ENCODE measurements at places on chromosomes 3 and 15.

DNA sequence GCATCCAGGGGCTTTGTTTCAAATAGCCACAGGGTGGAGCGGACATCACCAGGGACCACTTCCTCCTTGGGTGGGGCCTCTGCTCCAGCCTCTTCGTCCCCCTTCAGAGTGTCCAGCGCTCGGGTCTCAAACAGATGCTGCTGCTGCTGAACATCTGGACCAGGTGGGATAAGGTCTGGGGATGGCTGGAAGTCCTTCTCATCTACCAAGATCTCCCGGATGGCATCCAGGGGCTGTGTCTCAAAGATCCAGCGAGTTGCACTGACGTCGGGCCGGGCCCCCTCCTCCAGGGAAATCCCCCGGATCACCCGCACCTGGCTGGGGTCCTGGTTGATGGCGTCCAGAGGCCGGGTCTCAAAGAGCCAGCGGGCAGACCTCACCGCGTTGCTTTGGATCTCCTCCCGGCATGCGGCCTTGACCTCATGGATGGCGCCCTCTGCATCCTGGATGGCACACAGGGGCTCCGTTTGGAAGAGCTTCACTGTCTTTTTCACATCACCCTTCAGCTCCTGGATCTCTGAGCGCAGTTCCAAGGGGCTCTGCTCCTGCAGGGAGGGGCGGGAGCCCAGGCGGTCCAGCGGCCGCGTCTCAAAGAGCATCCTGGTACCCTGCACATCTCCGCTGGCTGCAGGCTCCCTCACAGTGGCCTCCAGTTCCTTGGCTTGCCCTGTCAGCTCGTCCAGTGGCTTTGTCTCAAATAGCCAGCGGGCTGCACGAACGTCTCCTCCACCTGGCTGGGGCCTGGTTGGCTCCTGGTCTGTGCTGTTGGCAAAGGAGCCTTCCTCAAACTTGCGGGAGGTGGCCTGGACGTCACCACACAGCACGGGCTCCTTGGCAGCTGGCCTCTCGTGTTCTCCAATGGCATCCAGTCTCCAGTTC lies 3.9 kb downstream of the XIRP1 start:
- DNase-seq: peak; percentile 86

- DNase-seq: no peak
These were observed 223.2 kb downstream of the MBNL1 start for GRCh38 chr3:152491922-152492321.

DNA sequence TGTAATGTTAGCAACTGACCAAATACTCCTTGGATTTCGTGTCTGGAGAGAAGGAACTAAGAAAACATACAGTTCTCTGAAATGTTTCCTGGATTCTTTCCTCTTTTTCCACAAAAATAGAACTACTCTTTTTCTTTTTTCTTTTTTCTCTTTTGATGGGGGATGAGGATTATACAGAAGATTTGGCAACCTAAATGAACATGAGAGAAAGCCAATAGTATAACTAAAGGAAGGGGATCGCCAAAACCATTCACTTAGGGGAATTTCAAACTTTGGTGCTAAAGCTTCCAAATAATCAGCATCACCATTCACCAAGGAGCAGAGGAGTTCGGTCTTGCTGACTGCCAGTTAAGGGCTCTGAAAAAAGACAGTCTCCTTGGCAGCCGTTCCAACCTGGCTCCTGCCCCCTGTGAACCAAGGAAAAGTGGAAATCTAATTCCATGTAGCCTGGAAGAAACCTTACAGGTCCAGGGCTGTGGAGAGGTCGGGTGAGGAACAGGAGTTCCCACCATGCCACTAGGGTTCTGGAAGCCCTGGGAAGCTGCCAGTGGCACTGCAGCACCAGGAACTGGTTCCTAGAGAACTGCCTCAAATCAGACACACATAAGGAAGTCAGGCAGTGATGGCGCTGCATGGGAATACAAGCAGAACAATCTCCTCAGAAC lies 176.9 kb downstream of the TNIK start:
- DNase-seq: no peak

DNA sequence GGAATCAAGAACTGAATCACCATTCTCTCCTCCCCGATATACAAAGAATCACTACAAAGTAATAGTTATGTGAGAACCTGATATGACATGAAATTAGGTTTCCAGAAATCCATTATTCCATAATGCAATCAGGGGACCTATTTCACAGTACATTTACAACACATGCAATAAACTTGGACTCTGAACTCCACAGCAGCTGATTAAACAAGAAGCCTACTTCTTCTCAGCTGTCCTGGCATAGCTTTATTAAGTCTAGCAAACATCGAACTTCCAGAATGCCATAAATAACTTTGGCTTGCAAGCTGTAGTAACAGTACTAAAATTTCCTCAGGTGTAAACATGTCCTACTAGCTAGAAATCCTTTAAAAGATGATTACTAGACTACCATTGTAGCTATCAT lies 17.8 kb downstream of the PDCD10 start:
- no peak for DNase-seq

DNA sequence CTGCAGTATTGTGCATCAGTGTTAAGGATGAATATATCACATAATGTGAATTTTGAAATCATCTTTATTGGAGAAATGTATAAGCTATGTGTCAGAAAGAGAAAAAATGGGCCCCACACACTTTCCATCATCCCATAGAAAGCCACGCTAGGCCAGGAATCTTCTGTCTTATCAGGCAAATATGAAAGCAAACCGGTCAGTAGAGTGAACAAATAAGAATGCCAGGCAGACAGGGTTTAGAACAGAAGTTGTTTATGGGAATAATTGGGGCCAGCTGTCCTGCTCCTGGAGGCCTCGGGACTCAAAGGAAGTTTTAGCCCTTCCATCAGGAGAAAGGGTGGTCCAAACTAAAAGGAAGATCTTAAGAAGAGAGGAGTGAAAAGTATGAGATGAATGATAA lies 39.5 kb downstream of the ZNF280D start:
- DNase-seq: no peak

DNA sequence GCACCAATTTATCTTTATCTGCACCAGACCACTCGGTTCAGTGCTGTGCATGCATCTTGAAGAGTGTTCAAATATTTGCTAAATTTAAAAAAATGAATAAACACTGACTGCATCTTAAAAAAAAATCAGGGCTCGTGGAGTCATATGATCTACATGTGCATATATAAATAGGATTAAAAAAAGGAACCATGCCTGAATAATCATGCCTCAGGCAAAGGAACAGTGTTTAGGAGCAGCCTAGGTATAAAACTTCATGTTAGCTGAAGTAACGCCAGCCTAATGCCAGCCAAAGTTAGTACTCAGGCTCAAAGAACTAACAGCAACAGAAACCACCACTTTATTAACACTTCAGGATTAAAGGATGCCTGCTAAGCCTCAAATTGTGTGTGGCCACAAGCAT lies 9.5 kb downstream of the ABCC5 start:
- no peak for DNase-seq

GRCh38 chr3:71317749-71318457 lies 265.6 kb downstream of the FOXP1 start:
- DNase-seq: no peak

GRCh38 chr3:144864646-144865045 lies 893.0 kb downstream of the DIPK2A start:
- DNase-seq: no peak

DNA sequence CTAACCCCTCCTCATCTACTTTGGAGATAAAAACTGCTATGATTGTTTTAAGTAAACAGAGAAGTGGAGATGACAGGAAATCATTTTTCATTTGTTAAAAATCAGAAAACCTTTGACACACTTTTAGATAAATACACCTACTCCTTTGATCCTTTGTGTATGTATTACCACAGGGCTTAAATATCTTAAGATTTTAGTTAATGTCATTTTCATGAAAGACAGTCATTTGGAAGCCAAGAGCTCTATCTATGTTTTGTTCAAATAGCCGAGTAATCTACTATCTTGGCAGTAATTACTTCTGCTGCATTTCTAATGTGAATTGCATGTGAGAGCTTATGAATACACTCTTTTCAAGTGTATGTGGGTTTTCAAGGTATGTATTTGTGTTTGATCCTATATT lies 2.0 kb downstream of the ARPP21 start:
- DNase-seq: no peak

- no peak for DNase-seq
These were observed 11.5 kb upstream of the PRKAR2A start for GRCh38 chr3:48859206-48859605.

DNA sequence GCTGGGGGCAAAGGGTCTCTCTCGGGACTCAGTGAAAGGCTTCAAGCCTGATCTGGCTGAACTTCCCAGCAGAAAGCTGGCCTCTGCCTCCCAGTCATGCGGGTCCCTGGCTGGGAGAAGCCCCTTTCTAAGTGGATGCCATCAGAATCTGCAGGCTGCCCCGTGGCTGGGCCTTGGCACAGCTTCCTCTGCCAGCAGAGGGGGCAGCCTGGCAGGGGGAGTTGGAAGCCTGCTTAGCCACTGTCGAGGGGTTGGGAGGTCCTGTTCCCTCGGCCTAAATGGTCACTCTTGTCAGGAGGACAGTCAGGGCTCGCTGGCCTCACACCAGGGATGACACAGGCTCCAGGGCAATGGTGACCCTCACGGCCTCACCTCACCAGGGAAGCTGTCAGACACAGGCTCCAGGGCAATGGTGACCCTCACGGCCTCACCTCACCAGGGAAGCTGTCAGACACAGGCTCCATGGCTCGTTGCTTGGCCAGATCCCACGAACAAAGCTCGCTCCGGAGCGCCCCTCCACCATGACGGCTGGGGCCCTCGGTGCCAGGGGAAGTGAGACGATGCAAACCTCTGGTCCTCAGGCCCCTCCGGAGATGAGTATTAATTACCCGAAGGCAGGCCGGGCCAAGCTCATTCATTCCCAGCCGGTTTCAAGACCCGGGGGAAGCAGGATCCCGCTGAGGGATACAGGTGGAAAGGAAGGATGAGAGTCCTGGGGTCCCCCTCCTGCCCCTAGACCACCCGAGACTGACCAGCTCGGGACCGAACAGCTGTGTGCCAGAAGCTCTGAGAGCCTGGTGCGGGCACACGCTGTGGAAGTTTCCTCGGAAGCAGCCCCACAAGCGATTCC lies 151.0 kb downstream of the CHSY1 start:
- DNase-seq: no peak

- no peak for DNase-seq
These were observed 29.7 kb downstream of the SAXO2 start for GRCh38 chr15:82292271-82292670.

- no peak for DNase-seq
These were observed 304.6 kb downstream of the NAALADL2 start for GRCh38 chr3:175163686-175164085.

- DNase-seq: no peak
These were observed 6.9 kb downstream of the NIPA2 start for GRCh38 chr15:22845289-22845900.

DNA sequence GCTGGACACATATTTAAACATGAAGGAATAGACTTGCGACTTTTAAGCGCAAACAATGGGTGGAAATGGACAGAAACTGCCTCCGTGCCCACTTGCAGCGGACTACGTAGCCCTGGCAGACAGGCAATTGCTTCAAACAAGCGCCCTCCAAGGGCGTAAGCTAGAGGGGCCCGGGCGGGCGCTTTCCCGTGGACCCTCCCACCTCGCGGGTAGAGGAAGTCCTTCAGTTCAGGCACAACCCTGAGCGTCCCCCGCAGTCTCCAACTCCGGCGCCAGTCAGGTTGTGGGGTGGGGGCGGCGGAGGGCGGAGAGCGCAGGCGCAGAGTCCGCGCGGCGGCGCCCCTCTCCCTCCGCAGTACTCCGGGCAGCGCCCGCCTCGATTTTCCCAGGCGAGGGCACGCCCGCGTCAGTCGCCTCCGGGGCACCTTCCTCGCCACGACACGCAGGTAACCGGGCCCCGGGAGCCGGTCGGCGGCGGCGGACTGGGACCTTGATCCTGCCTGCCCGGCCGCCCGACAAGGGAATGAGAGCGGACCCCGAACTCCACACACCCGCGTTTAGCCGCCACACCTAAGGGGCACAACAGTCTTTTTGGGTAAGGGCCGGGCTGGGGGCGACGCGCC lies at the start of gene SLC35G2:
SLC35G2 (plus strand) TSS at position 358 of the 623 bp plus-strand sequence. CDS start 35,335 bp downstream, outside the sequence.
- no peak for DNase-seq

- DNase-seq: no peak
These were observed 2.5 kb downstream of the MAP3K13 start for GRCh38 chr3:185365291-185366073.

- no peak for DNase-seq
These were observed 3.3 kb upstream of the PRR20G start for GRCh38 chr3:127291114-127291513.

- no peak for DNase-seq
These were observed 30.0 kb downstream of the INSYN1 start for GRCh38 chr15:73723191-73723590.

- no peak for DNase-seq
These were observed at the start of gene MAP4 for GRCh38 chr3:48016301-48016973. Gene MAP4 (minus strand): TSS chr3:48016416. CDS start chr3:47998860, 17,556 bp downstream.

DNA sequence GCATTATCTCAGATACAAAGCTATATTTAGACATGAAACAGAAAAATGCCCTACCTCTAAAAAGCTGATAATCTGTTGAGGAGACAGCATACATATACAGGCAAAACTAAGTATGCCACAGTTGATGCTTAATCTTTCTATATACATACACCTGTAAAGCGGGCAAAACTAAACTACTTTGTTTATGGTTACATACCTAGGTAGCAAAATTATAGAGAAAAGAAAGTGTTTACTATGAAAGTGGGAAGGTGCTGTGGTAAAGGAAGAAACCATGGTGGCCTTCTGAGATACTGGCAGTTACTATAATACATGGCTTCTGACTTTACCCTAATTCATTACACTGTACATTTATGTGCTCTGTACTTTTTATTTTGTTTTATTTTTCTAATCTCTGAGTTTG lies 36.0 kb upstream of the NR1I2 start:
- DNase-seq: no peak

- no peak for DNase-seq
These were observed 14.7 kb downstream of the PAK2 start for GRCh38 chr3:196754091-196754981.

GRCh38 chr3:12454076-12454815 lies 30.0 kb upstream of the TSEN2 start:
- no peak for DNase-seq

DNA sequence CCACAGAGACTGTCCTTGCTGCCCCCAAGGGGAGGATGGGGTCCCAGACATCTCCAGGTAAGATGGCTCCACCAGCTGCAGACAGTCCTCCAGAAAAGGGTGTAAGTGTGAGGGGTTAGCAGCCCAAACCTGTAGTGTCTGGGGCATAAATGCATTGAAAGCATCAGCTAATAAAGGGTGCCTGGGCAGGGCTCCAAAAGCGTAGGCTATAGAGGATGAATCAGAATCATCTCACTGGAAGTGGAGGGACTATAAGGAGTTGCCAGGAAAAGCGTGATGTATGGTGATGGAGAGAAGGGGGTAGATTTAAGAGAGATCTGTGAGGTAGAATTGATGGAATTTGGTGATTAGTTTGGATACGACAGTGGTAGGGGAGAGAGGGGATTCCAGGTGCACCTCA lies 79.9 kb upstream of the ONECUT1 start:
- no peak for DNase-seq

Data from chondrocyte (in vitro differentiated cells).